ENCODE measurements at places on chromosomes 5 and 9.
A peak's percentile ranks its signal among the peaks of the same experiment; 100 is the strongest.

DNA sequence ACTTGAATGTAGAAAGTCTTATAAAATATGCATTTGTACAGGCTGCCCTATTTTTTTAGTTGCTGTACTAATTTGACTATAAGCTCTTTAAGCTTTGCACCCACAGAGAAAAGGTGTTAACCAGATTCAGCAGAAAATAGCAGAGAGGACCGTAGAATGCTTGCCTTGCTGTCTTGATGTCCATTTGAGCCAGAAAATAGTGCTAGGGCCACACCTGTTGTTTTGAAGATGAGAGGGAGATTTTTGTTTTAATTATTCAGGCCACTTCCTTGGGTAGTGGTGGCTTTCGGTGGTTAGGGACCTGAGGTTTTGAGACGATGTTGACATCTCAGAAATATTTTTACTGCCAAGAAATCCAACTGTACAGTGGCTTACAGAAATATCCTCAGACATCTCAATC lies 196.0 kb downstream of the SPATA31D1 start:
- DNase-seq, result no peak

GRCh38 chr9:78962156-78962555 lies 609.6 kb upstream of the TLE4 start:
- DNase-seq, result no peak

DNA sequence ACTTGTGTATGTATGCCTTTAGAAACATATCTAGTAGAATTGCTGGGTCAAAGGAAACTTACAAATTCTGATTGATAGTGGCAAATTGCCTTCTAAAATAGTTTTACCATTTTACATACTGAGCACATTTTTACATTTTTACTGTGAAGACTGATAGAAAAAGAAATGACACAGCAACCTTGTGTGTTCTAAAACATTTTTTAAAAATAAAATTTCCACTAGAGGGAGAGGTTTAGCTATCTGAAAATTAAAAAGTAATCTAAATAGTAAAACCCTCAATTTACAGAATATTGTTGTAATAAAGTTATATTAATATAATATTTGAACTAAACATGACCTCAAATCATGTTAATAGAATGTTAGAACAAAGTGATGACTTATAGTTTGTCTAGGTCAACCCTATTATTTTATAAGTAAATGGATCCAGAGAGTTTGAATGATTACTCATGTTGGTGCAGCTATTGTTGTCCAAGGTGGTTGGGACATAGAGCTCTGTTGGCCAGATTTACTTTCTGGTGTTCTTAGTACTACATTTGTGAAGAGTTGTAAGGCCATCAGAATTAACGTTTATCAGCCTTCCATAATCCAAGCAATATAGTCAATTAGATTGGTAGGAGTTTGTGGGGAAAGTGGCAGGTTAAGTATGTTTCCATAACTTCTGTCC lies 17.2 kb downstream of the CENPP start:
- no peak for DNase-seq

DNA sequence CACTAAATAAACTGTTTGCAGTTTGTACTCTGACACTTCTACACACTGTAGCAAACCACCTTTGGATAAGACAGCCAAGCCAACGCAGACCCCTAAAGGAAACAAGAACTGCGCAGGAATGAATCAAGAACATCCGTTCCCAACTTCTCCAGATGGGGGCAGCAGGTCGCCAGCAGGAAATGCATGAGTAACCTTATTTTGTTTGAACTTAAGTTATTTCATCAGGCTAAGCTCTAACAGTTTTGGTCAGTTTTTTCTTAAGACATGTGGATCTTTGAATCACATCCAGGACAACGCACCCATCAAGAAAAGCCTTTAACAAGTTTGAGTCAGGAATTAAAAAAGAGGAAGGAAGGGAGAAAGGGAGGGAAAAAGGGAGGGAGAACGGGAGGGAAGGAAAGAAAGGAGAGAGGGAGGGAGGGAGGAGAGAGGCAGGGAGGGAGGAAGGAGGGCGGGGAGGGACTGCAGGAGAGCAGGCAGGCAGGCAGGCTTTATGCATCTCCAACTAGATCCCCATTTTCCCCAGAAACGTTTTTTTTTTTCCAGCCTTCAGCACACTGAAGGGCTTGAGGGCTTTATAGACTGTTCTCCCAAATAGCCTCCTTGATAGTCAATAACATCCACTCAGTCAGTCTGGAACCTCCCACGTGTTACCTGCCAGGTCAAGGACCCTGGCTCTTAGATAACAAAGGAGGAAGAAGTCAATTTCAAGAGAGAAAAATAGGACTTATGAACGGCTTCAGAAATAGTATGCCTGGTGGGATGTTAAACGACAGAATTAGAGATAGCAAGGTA lies 22.2 kb downstream of the BHMT start:
- DNase-seq, result peak; percentile 12

- no peak for DNase-seq
Observed at GRCh38 chr5:34608859-34609648, 47.1 kb upstream of the RAI14 start.

- no peak for DNase-seq
Observed at GRCh38 chr9:136340356-136341041, 13.2 kb downstream of the GPSM1 start.

DNA sequence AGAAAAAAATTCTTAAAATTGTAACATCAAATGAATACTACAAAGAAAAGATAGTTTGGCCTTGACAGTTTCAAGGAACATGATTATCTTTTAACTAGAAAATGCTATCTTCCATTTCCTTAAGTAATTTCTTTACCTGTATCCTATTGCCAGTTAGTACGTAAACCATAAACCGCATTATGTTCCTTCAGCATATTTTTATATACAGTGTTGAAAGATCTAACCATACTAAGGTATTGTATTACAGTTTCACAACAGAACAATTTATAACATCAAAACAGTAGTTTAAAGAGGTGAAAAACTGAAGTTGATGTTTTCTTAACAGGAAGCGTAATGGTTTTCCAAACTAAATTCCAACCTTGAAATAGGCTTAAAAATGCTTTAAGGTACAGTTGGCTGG lies 45.1 kb downstream of the GLRX start:
- DNase-seq, result no peak

- DNase-seq, result no peak
Observed at GRCh38 chr9:4339836-4340560, 40.1 kb upstream of the GLIS3 start.

GRCh38 chr9:116913536-116913935 lies 226.4 kb downstream of the TRIM32 start:
- DNase-seq, result no peak

GRCh38 chr9:131737426-131737825 lies 2.5 kb downstream of the RAPGEF1 start:
- no peak for DNase-seq

DNA sequence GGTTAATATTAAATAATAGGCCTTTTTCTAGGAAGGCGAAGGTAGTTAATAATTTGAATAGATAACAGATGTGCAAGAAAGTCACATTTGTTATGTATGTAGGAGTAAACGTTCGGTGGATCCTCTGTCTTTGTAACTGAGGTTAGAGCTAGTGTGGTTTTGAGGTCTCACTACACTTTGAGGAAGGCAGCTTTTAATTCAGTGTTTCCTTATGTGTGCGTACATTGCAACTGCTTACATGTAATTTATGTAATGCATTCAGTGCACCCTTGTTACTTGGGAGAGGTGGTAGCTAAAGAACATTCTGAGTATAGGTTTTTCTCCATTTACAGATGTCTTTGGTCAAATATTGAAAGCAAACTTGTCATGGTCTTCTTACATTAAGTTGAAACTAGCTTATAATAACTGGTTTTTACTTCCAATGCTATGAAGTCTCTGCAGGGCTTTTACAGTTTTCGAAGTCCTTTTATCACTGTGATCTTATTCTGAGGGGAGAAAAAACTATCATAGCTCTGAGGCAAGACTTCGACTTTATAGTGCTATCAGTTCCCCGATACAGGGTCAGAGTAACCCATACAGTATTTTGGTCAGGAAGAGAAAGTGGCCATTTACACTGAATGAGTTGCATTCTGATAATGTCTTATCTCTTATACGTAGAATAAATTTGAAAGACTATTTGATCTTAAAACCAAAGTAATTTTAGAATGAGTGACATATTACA lies 45.7 kb downstream of the TGFBR1 start:
- DNase-seq, result no peak

DNA sequence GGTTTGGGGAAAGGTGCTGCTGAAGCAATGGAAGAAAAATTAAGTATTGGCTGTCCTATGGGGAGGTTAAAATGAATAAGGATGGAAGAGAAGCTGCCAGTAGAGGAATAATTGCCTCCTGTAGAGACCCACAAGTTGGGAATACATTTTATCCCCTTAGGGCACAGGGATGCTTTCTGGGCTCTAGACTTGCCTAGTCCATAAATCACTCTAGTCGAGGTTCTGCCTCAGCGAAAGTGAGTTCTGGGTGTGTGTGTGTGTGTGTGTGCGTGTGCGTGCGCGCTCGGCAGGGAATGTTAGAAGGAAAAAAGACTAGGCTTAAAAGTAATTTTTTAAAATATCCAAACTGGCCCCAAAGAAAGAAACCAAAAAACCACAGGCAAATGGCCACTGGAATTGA lies 291.6 kb downstream of the DOCK8 start:
- no peak for DNase-seq

GRCh38 chr5:74418261-74418660 lies 222.3 kb downstream of the ENC1 start:
- no peak for DNase-seq

- no peak for DNase-seq
Observed at GRCh38 chr5:147410496-147411358, 99.1 kb downstream of the DPYSL3 start.

DNA sequence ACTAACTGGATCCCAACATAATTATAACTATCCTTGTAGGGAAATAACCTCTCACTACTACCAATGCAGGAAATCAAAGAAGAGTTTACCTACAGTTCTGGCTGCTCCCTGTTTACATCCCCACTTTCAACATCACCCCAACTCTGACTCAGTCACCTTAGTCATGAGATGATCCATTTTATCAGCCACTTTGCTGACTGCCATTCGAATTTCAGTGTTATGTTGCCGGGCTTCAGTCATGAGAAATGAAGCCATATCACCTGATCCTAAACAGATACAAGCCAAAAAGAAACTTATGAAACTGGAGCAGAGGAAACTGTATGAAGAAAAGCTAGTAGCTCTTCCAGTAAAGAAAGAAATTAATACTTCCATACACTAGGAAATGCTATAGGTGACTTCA lies 33.7 kb downstream of the SLC31A2 start:
- DNase-seq, result no peak

GRCh38 chr5:169667896-169668674 lies 31.0 kb downstream of the DOCK2 start:
- no peak for DNase-seq

GRCh38 chr9:8924562-8924961 lies 1125.0 kb upstream of the DMAC1 start:
- DNase-seq, result no peak

DNA sequence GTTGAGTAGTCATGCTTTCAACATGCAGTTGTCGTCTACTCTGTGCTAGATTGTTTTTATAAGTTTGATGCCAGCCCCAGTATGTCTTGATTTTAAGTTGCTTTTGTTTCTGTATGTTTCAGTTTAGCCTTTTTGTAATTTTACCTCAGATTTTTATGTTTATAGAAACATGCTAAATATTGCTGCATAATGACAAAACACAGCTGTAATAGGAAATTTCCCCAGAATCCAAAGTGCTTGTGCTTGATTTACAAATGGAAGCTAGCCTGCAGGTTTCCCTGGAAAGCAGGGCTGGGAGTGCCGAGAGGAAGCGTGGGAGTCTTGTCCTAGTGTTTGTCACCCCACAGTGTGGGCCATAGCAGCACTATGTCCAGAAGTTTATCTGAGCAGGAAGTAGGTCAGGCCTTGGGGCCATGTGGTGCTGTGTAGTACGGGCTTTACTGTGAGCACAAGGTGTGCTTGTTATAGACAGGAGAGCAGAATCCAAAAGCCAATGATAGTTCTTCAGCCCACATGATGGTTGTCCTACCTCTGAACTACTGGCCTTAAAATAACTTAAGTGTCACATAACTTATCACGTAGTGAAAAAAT lies 100.0 kb upstream of the NREP start:
- no peak for DNase-seq

GRCh38 chr5:99320436-99320835 lies 391.6 kb upstream of the CHD1 start:
- no peak for DNase-seq

DNA sequence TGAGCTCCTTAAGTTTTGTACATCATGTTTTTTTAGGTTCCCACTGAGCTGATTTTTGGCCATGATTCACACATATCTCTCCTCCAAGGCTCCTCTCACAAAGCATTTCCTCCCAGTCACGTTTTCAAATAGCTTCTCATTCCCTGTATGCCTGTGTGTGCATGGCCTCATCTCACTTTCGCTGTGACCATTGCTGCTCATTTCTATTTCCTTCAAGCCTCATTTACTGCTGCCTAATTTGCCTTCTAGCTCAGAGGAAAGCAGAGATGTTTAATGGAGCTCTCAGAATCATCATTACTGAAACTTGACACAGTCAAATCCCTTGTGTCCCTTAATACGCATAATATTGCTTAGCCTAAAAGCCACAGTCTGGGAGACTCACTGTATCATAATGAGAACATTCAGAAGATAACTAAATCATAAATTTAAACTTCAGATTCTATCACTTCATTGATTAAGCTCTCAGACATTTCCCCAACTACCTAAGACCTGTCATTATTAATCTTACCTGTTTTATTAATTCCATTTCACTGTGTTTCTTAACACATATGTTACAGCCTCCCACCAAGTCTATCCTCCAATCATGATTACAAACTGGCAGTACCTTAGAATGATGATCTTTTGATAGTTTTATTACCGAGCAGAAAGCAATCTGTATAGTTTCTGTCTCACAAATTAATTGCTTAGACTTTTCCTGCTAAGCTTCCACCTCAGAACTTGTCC lies 278.3 kb upstream of the PTGER4 start:
- no peak for DNase-seq

- no peak for DNase-seq
Observed at GRCh38 chr9:137432687-137433348, 8.3 kb downstream of the ENTPD8 start.

DNA sequence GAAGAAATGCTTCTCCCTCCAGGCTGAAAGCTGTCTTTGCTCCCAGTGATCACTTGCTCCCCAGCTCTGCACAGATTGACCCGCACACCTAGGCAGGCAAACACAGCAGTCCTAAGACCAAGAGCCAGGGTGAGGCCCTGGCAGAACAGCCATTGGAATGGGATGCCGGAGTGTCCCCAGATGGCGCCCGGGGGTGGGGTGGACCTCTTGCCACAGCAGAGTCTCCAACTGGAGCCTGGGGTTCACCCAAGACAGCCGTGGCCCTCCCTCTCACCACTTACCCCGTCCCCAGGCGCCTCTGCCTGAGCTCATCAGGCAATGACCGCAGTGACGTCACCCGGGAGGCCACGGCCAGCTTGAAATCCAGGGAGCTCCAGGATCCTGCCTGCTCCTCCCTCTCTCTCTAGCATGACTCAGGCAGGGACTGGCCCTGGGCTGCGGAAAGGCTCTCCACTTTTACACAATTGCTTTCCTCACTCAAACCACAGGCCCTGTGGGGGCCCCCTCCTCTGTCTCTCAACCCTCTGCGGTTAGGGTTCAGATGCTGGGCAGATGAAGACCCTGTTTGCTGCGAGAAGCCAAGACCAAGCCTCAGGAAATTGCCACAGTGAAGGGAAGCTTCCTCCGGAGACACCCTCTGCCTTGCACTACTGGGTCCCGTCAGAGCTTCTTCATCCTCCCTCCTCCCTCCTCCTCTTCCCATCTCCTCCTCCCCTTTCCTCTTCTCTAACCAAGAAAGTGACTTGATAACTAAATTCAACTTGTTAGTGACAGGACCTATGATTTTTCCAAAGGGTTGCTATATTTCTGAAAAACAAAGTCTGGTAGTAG lies 24.3 kb upstream of the PTGES start:
- peak; percentile 35 for DNase-seq
